Caki2 (cell line): ENCODE measurements at places on chromosomes 3 and 15.

DNA sequence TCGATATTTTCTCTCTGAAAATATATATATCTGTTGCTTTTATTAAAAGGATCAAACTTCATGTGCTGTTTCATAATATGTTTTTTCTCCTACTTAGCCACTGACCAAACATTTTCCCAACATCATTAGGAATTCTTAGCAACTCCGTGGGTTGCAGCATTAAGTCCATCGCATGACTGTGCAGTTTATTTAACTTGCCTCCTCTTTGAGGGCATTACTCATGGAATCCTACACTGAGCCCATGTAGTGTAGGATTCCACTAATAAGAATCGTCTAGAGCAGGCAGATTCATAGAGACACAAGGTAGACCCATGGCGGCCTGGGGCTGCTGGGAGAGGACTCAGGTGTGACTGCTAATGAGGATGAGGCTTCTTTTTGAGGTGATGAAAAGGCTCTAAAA is 49.3 kb downstream of the CMTM6 start:
- DNase-seq: no peak

DNA sequence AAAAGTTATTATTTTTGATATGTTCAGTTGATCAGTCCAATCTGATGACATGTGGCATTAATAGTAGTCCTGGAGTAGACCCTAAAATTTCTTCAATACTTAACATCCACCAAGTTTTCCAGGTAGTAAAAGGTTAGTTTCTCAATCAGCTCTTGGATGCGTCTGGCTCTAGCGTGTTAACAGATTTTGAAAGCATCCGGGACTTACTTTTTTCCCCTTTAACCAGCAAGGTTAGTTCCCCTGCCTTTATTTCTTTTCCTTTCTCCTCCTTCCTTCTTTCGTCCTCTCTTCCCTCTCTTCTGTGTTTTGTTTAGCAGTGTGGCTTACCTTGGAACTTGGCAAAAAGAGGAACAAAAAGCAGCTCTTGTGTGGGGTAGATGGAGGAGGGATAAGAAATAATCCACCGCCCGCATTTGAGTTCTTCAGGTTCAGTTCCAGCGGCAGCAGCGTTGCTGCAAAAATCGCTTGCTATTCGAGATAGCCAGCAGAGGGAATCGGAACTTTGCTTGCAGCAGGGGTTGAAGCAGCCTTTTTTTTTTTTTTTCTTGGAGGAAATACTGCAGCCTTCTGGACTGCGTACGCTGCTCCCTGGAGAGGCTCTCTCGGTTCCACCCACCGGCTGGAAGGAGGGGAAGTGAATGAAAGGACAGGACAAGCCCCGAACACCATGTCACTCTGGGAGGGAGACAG is at the start of gene RBMS3:
Gene RBMS3, plus strand, starts transcription at position 668 of the 690 bp plus-strand sequence.
- DNase-seq: peak; percentile 95

GRCh38 chr3:82942041-82942440 is 1180.6 kb upstream of the GBE1 start:
- no peak for DNase-seq

DNA sequence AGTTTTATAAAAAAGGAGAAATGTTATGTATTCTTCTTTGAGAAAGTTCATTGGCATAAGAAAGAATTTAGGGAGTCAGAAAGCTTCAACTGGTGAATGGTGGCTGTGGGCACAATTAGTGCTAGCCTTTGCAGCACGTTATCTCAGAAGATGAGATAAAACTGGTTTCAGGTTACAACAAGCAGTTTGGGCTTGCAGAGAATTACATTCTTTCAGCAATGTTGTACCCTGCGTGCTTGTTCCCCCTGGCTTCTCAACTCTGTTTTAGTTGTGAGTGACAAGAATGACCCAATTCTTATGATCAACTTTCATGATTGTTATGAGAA is 31.6 kb upstream of the ACP3 start:
- DNase-seq: no peak

DNA sequence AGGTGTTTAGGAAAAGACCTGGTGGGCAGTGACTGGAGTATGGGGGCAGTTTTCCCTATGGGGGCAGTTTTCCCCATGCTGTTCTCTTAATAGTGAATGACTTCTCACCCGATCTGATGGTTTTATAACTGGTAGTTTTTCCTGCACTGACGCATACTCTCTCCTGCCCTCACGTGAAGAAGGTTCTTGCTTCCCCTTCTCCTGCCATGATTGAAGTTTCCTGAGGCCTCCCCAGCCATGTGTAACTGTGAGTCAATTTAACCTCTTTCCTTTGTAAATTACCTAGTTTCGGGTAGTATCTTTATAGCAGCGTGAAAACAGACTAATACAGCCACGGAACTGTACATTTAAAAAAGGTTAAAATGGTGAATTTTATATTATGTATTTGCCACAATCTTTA is 25.0 kb upstream of the CHRNB4 start:
- DNase-seq: no peak

GRCh38 chr3:56314842-56315241 is 153.4 kb downstream of the ERC2 start:
- peak; percentile 19 for DNase-seq

- no peak for DNase-seq
These were observed 24.5 kb upstream of the ANKRD28 start for GRCh38 chr3:15822281-15822680.
